ENCODE measurements at places on chromosomes 1 and 21. TPM values are rescaled to one million over a fixed set of nuclear protein-coding genes. Genes with fewer than 3 reads are reported as not detected.

- DNase-seq, result no peak
Observed at GRCh38 chr1:29643281-29643680, 407.0 kb downstream of the PTPRU start.

GRCh38 chr1:29201595-29202051 lies 19.9 kb upstream of the SRSF4 start:
- no peak for DNase-seq

- DNase-seq, result no peak
Observed at GRCh38 chr1:178057912-178058534, 35.9 kb upstream of the RASAL2 start.

DNA sequence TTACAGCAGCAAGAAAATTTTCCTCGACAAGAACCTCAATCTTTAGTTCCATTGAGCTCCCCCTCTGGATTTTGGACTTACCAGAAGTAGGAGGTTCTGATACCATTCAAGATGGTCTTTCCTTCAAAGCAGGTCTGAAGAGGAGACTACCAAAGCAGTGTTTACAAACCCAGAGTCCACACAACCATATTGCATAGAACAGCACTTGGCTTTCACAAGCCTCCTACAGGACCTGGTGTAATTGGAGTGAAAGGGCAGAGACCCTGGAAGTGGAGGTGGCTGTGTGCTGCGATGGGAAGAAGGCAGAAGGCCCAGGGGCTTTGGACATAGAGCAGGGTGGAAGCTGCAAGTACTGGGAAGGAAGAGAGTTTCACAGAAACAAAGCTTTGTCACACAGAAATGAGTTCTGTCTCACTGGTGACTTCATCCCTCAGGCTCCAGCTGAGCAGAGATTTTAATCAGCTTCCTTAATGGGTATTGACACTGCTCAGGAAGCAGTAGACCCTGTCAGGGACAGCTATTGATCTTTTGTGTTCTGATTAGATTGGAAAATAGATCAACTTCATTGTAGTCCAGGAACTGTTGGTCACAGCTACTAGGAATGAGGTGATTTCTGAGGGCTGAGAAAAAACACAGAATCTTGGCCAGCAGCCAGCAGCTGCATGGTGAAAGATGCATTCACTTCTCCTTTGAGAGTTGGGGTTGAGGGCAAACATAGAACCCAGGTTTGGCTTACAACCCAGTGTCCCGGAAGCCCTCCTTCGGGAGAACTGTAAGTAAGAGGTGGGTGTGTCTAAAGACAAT lies 124.0 kb downstream of the SYT2 start:
- DNase-seq, result no peak

DNA sequence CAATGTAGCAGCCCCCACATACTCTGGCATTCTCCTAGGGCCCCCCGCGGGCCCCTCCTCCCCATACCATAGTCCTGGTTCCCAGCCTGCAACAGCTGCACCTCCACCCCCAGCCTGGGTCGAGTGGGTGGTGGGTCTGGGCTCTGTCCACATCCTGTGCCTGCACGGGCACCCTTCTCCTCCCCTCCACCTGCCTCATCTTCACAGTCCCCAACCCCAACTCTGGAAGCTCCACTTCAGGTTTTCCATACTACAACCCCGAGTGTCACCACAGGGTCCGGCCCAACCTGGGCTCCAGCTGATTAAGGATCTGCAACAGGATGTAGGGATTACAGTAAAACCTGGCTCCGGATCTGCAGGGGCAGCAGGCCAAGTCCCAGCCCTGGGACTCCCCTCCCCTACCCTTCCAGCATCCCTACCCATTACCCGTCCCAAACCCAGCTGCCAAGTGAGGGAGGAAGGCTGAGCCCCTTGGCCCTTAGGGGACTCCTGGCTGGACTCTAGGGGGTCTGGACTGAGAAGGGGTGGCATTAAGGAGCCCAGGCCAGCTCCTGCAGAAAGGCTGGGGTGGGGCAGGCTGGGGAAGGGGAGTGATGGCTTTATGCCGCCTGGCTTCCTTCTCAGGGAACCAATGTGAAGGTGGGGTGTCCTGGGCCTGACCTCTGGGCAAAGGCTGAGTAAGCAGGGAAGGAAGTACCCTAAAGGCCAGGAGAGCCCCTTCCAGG lies 116.8 kb downstream of the CASZ1 start:
- DNase-seq, result peak; percentile 35

The PKLR gene
- total RNA-seq, result not detected

All from kidney epithelial cell (primary cell).